ENCODE measurements at places on chromosomes 16 and 17. TPM values are rescaled to one million over a fixed set of nuclear protein-coding genes. Genes with fewer than 3 reads are reported as not detected.

The TLCD3B gene
- 0.13 TPM for polyA plus RNA-seq

The TMEM238L gene
- polyA plus RNA-seq = not detected

The ADAMTS18 gene
- not detected for polyA plus RNA-seq

The IQCK gene
- 9.7 TPM for polyA plus RNA-seq

The NPIPA2 gene
- polyA plus RNA-seq = 1.7 TPM

The MAP2K6 gene
- polyA plus RNA-seq = 0.43 TPM

The NPIPA5 gene
- not detected for polyA plus RNA-seq

The CAPNS2 gene
- 0.19 TPM for polyA plus RNA-seq

The OR3A3 gene
- polyA plus RNA-seq = not detected

The CLDN9 gene
- polyA plus RNA-seq = 0.09 TPM

The BAHCC1 gene
- 0.91 TPM for polyA plus RNA-seq

The STX8 gene
- 84.3 TPM for polyA plus RNA-seq

The ABCC3 gene
- polyA plus RNA-seq = 35.0 TPM

The KRT27 gene
- polyA plus RNA-seq = not detected

The GAS7 gene
- polyA plus RNA-seq = 6.7 TPM

The ZNF785 gene
- polyA plus RNA-seq = 6.9 TPM

The MTMR4 gene
- polyA plus RNA-seq = 8.2 TPM

The RNF167 gene
- 36.6 TPM for polyA plus RNA-seq

The KRTAP3-2 gene
- polyA plus RNA-seq = not detected

The PABPN1L gene
- polyA plus RNA-seq = not detected

The CACNG5 gene
- not detected for polyA plus RNA-seq

The CHD9NB gene
- polyA plus RNA-seq = 0.20 TPM

The WNT9B gene
- polyA plus RNA-seq = not detected

The MYLK3 gene
- polyA plus RNA-seq = not detected

The CHST4 gene
- polyA plus RNA-seq = not detected

The NPEPPS gene
- polyA plus RNA-seq = 72.3 TPM

The CHRNB1 gene
- 3.5 TPM for polyA plus RNA-seq

The CNTNAP4 gene
- polyA plus RNA-seq = not detected

The IRX3 gene
- 8.8 TPM for polyA plus RNA-seq

The PRSS53 gene
- 0.95 TPM for polyA plus RNA-seq

The RAB26 gene
- polyA plus RNA-seq = 0.30 TPM

The ARHGAP44 gene
- 0.33 TPM for polyA plus RNA-seq

The KRT20 gene
- polyA plus RNA-seq = not detected

The MSLN gene
- not detected for polyA plus RNA-seq

The FGF11 gene
- polyA plus RNA-seq = 0.22 TPM

The ACSM3 gene
- 0.60 TPM for polyA plus RNA-seq

The TIMP2 gene
- 102 TPM for polyA plus RNA-seq

The CRISPLD2 gene
- 21.5 TPM for polyA plus RNA-seq

The NCOR1 gene
- polyA plus RNA-seq = 84.9 TPM

The BORCS6 gene
- polyA plus RNA-seq = 4.5 TPM

The RRAD gene
- 0.70 TPM for polyA plus RNA-seq

The RAC3 gene
- polyA plus RNA-seq = 1.8 TPM

The CTRB2 gene
- not detected for polyA plus RNA-seq

The KCNH6 gene
- polyA plus RNA-seq = not detected

The KRT36 gene
- polyA plus RNA-seq = not detected

The SEZ6L2 gene
- 7.3 TPM for polyA plus RNA-seq

The CX3CL1 gene
- polyA plus RNA-seq = not detected

The SYCE1L gene
- not detected for polyA plus RNA-seq

The KRT39 gene
- polyA plus RNA-seq = not detected

The HOXB9 gene
- not detected for polyA plus RNA-seq

The SLFN11 gene
- polyA plus RNA-seq = 34.1 TPM

The ZNF423 gene
- 0.72 TPM for polyA plus RNA-seq

The C1QTNF1 gene
- 5.7 TPM for polyA plus RNA-seq

The RUNDC3A gene
- polyA plus RNA-seq = not detected

The SMIM36 gene
- polyA plus RNA-seq = not detected

The SLC13A2 gene
- not detected for polyA plus RNA-seq

The EVI2A gene
- polyA plus RNA-seq = 0.62 TPM
